Activated T-cell treated with anti-CD3 and anti-CD28 coated beads for 1 hour (primary cell): ENCODE measurements at places on chromosomes 3 and 15.

DNA sequence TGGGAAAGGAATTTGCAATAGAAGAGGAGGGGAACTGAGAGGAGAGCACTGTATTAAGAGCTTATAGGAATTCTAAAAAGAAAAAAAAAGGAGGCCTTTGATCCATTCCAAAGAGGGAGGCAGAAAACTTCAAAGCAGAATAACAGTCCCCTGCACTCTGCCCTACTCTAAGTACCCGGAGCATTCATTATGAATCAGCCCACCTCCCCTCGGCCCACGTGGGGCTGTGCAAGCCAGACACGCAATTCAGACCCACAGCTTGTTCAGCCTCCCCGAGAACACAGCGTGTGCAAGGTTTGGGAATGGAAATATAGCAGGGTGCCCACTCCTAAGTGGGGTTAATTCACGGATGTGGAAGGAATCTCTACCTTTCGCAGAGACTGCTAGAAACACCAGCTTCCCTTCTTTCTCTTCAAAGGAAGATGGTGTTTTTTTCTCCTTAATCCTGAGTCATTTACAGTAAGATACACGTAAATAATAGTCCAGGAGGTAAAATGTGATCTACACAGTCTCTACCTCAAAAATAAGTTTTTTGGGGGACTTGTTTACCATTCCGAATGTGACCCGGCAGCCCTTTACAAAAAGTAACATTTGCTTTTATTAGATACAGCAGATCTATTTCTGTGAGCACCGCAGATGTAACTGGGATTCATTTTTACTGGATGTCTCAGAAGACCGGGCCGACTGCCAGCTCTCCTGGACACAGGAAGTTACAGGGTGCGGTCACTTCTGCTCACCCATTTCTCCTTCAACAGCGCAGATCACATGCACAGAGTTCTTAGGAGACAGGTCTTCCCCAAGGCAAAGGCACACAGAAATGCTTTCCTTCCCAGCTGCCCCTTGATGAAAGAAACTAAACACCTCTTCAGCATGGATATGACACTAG, 768.5 kb upstream of the CFAP20DC start:
- DNase-seq, result no peak

- DNase-seq, result no peak
Measured at GRCh38 chr3:130640027-130640426, 106.6 kb downstream of the PIK3R4 start.

DNA sequence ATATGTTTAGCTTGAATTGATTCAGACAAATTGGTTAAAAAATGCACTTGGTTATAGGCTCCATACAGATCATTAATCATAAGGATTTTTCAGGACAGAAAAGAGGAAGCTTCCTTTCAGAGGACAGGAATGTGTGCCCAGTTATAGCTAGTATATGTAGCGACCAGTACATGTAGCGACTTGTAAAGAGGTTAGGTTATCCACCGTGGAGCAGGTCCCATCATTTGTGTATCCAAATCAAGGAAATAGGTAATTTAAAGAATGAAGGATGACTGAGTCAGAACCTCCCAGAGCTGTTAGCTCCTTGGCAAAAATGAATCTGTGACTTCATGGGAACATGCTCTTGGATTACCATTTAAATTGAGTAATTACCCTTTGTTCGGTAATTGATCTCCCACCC, 15.8 kb upstream of the P2RY12 start:
- no peak for DNase-seq

DNA sequence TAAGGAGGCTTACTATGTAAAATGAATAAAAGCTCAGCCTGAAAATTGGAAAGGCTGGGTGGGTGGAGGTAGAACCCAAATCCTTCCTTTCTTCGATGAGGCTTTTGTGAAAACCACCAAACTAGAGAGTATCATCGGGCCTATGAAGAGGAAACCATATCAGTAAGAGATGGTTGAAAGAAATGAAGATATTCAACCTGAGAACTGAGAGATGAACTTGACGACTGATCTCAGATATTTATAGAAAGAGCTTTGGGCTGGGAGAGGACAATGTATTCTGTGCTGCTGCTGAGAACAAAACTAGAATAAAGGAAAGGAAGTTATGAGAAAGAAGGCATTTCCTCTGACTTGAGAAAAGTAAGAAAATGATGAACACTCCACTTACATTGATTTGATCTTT, 236.6 kb downstream of the KCNH8 start:
- no peak for DNase-seq

DNA sequence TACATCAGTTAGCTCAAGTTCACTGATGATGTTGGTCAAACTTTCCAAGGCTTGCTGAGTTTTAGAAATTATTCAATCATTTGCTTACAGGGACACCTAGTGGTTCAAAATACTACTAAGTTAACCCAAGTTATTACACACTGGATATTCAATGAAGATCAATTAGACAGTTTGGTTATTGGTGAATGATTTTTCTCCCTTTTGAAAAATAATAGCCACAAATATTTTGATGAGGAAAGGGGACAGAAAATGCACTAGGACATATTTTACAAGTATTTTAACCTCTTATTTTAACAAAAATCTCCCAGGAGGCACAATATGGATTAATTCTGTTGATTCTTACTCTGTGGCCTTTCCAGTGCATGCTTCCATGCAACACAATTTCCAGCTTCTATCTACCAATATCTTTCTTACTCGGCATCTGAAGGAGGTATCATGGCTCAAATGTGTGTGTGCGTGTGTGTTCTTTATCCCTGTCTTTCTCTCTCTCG, 20.1 kb upstream of the GOLGA6L2 start:
- no peak for DNase-seq

DNA sequence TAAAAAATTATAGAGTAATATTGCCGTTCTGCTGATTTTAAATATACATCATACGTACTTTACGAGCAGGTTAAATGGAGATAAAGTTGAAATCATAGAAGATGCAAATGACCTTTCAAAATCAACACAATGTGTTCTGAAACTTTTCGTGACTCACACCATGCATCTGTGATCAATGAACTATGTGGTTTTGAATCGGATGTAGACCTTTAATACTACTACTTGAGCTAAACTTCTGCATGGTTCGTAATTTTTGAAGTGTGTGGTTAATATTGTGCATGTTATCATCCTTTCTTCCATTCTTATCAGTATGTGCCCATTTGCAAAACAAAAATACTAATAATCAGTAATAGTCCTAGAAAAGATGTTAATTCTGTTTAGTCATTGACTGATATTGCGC, 58.9 kb downstream of the GASK1A start:
- DNase-seq, result no peak

DNA sequence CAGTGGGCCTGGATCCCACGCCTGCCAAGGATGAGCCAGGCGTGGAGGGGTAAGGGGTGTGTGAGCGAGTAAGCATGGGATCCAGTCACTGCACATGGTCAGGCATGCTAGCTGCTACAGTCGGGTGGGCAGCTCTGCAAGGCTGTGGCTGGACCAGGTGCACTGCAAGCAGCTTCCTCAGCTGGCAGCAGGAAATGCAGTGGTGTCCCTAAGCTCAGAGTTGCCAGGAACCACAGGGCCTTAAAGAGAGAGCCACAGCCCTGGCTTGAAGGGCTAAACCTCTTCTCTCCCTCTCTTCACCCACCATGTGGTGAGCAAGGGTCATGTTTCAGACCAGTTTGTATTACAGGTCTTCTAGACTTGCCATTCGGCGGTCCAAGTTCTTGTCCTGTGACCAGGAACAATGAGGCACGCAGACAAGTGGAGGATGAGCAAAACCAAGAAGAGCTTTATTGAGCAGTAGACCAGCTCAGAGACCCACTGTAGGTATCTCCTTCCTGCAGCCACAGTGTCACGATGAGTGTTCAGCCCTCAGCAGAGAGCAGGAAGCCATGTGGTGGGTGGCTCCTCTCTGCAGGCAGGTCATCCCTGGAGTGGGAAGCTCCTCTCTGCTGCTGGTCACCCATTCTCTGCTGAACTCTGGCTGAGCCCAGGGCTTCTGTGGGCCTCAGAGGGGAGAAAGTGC, 511.9 kb downstream of the PYDC2 start:
- DNase-seq, result no peak

GRCh38 chr3:59856934-59857460, 807.2 kb upstream of the CFAP20DC start:
- no peak for DNase-seq

GRCh38 chr3:152287898-152288576, 19.3 kb downstream of the MBNL1 start:
- no peak for DNase-seq

DNA sequence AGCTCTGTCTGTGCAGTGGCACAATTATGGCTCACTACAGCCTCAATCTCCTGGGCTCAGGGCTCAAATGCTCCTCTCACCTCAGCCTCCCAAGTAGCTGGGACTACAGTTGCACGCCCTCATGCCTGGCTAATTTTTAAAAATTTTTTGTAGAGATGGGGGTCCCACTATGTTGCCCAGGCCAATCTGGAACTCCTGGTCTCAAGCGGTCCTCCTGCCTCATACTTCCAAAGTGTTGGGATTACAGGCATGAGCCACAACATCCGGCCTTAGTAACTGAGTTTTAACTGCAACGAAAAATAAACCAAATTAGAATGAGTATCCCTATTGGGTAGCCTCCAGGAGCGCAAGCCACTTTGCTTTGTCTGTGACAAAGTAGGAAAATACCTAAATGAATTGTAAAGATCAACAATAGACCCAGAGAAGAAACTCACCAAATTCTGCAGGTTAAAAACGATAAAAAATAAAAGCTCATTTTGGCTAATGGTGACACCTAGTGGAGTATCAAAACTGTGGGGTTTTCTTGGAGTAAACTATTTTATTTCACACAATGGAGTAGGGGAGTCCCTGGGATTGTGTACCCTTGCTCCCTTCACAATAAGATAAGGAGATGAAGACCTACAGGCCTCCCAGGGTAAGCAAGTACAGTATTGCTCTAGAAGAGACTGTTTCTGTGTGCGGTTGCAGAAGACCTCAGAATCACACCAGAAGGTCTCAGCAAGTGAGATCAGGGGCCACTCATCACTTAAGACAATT, 21.0 kb upstream of the CA12 start:
- no peak for DNase-seq

DNA sequence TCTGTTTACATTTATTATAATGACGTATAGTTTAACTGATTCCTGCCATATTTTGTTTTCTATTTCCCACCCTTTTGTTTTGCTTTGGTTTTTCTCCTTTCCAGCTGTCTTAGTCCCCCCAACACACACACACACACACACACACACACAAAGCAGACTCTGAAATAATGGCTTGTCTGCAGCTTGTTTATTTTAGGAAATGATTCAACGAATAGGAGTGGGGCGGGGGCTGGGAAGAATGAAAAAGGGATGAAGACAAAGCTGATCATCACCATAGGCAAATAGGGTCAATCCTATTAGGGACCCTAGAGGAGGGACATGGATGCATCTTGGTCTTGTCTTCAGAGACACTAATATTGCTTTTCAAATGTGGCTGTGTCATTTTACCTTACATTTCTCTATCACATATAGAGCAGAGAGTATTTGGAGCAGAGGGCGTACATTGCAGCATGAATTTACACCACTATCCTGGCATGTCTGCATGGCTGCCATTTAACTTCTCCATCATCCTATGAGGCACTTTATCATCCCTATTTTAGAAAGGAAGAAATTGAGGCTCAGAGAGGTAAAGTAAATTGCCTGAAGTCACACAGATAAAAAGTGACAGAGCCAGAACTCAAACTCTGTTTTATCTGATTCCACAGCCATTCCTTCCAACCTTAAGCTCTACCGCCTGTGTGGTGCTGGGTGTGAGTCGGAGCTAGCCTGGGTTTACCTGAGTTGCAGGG, 147.2 kb upstream of the TPM1 start:
- no peak for DNase-seq

GRCh38 chr3:121477589-121477988, 68.2 kb downstream of the POLQ start:
- DNase-seq, result no peak

- no peak for DNase-seq
Measured at GRCh38 chr3:193896419-193896818, 239.5 kb upstream of the HES1 start.

- DNase-seq, result no peak
Measured at GRCh38 chr3:160373655-160374054, 25.4 kb downstream of the IFT80 start.

GRCh38 chr3:121274411-121274810, 271.4 kb downstream of the POLQ start:
- DNase-seq, result no peak

DNA sequence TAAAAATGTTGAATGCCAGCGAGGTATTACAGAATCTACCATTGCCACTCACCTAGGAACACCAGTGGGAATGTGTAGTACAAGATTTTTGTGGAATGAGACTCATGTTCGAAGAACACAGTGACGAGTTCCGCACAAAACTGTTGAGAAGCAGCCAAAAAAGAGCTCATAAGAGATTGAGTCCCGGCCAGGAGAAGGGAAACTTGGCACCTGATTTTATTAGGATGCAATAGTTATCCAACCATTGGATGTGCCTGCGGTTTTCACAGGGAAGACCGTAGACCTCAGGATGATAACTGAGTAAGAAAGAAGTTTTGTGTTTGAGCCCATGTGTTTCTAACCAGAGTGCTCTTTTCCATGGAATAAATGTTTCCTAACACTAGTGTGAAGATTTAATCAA, 88.9 kb downstream of the PTPRG start:
- no peak for DNase-seq

DNA sequence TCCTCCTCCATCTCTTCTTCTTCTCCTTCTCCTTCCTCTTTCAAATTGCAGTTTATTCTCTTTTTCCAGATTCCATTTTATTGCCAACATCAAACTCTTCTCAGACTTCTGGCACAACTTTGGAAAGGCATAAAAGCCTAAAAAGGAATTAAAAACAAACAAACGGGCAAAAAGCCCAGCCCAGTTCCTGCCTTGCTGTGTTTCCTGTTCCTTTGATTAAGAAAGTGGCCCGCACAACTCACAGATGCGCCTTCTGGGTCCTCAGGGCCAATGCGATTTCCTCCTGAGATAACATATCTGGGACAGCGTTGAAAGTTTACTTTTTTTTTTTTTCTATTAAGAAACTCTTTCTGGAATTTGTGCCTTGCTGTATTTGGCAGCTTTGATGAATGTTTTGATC, 158.7 kb upstream of the UBE3A start:
- no peak for DNase-seq

GRCh38 chr15:100703671-100704070, 101.3 kb downstream of the ASB7 start:
- no peak for DNase-seq

- no peak for DNase-seq
Measured at GRCh38 chr15:51205050-51205975, 110.6 kb upstream of the TNFAIP8L3 start.

DNA sequence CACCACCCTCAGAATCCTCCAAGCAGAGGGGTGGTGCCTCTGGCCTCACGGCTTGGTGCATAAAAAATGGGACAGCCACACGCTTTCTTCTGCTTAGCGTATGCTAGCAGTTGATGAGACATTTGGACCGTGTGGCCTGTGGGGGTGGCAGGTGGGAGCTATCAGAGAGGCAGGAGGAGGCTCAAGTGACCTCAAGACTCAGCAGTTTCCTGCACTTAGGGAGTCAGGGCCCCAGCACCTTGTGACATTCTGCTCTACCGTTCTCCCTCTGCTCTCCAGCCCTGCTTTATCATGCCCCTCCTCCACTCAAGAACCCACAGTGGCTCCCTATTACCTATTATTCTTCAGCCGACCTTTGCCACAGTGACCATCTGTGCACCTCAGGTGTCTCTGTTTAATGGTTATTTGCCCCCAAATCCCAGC, 41.0 kb upstream of the CGNL1 start:
- DNase-seq, result no peak
